Retina (tissue), 1 donor: ENCODE measurements at places on chromosomes 7 and 10.

DNA sequence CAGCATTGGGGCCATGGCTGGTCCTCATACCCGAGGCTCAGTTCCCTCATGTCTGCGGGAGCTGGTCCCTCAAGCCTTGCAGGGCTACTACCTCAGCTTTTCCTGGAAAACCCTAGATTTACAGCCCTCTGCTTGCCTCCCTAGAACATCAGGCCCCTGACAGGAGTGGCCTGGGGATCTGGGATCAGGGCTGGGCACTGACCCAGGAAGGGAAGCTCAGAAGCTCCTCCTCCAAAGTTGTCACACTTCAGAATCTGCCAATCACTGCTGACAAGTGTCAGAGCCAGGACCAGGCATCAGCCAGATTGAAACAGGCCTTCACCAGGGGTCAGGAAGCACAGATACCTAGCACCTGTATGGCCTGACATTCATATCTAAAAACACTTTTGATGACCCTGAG, 115.2 kb downstream of the GRID1 start:
- no peak for DNase-seq

GRCh38 chr10:124064676-124065075, 28.7 kb downstream of the CHST15 start:
- DNase-seq = no peak

- no peak for DNase-seq
Observed at GRCh38 chr7:79770063-79770462, 316.6 kb upstream of the MAGI2 start.

DNA sequence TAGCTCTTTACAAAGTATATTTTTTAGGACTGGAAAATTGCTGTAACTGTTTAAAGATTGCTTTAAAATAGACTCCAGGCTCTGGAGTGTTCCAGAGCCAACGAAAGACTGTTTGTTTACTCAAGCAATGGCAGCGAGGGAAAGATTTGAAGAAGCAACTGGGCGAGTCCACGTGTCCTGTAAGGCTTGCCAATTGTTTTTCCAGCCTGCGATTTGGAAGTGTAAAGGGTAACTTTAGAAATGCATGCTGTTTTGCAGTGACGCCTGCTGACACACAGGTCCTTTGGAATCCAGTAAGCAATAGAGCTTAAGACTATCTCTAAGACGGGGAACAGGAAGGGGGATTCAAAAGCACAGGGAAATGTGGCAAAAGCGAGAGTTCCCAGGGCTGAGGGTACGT, 55.8 kb downstream of the TACC2 start:
- DNase-seq = no peak

DNA sequence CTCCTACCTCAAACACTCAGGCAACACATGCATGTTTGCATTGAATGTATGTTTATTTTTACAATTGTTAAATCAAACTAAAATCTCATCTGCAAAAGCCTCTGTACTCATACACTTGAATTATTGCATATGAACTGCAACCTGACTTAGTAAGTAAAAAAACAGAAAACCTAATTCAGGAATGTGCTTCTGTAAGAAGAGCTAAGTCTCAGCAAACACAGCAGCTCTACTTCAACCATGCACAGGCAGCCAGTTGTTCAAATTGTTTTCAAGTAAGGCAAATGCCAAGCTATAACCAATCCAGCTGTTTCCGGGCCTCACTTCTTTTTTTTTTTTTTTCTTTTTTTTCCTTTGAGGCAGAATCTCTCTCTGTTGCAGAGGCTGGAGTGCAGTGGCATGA, 93.5 kb upstream of the MALRD1 start:
- DNase-seq = no peak

DNA sequence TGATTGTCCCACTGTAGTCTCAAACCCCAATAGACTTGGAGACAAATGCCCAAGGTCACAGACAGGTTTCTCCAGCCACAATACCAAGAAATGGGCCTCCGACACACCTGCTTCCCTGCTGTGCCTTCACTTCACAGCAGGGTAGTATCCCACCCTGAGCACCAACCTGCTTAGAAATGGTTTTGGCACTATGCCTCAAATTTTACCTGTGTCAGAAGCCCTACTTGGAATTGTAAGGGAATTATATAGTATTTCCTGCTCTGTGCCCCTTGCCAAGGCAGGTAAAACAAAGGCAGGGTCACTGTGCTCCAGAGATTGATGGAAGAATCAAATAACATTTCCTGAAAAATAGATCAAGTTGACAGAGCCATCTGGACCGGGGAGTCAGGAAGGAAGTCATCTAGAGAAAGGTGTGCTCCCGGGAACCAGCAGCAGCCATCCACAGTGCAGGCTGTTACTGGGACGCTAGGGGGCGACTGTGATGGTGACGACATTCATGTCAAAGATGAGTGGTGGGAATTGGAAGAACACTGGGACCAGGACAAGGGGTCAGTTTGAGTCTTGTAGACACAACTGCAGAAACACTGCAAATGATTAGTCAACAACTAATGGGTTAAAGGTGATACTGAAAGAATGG, 117.8 kb upstream of the AKR1E2 start:
- no peak for DNase-seq

GRCh38 chr7:19107081-19107355, 10.4 kb downstream of the TWIST1 start:
- DNase-seq = no peak

DNA sequence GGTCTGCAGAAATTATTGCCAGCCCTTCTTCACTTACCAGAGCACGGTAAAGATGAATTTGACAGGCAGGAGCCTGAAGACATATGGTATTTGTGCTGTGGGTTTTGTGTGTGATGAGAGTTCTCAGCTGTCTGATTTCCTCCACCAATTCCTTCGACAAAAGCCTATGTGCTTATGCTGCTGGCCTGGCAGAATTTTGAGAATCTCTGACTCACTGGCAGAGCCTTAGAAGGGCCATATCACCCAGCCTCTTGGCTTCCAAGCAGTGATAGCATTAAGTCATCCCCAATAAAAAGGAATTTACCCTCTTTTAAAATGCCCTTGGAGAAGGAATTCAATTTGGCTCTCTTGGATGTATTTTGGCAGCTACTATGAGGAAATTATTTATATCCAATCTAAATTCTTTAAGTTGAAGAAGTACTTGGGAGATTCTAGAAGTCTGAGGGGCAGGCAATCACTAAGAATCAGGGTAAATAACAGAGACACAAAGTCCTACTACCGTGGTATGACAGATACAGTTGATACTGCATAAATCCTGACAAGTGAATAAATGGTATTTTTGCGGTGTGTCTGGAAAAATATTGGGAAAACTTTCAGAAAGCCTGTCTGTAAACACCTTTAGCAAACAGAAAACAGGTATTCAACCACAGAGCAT, 68.6 kb upstream of the EFCAB10 start:
- no peak for DNase-seq

- DNase-seq = no peak
Observed at GRCh38 chr10:85152496-85152895, 824.1 kb downstream of the CCSER2 start.

DNA sequence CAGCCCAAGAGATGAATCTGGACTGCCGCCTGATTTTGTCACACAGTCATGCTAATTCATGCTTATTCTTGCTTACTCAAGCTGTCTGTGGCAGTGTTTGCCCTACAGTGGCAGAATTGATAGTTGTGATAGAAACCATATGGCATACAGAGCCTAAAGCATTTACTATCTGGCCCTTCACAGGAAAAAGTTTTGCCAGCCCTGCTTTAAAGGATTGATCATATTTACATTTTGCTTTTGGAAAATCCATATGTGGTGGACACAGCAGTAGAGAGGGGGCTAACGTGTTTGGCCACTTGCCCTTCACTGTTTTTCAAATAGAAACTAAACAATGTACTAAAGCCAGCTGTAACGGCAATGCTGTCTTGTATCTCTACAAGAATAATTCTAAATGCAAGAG, 974.0 kb upstream of the GHITM start:
- DNase-seq = peak; percentile 4

DNA sequence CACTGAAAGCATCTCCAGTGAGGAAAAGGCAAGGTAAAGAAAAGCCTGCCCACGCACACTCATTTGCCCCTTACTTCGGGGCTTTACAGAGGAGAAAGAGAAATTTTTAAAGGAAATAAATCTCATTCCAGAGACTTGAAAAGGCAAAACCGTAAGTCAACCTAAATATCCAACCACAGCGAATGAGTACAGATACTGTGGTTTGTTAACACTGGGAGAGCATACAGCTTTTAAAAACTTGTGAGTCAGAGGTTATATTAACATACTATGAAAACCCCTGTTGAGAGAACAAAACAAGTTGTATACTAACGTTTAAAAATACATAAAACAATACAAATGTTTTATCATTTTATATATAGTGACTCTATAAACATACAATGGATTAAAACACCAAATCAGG, 28.6 kb upstream of the ST7 start:
- no peak for DNase-seq

GRCh38 chr10:110207011-110207804, at the start of gene MXI1:
MXI1 (plus strand) TSS chr10:110207605; CDS start chr10:110207809, 204 bp downstream.
- peak; percentile 91 for DNase-seq

GRCh38 chr7:25250386-25250785, 22.1 kb upstream of the NPVF start:
- DNase-seq = no peak

GRCh38 chr10:12510501-12510941, 161.2 kb downstream of the CAMK1D start:
- no peak for DNase-seq

GRCh38 chr10:125985557-125986240, 89.3 kb downstream of the FANK1 start:
- DNase-seq = no peak

DNA sequence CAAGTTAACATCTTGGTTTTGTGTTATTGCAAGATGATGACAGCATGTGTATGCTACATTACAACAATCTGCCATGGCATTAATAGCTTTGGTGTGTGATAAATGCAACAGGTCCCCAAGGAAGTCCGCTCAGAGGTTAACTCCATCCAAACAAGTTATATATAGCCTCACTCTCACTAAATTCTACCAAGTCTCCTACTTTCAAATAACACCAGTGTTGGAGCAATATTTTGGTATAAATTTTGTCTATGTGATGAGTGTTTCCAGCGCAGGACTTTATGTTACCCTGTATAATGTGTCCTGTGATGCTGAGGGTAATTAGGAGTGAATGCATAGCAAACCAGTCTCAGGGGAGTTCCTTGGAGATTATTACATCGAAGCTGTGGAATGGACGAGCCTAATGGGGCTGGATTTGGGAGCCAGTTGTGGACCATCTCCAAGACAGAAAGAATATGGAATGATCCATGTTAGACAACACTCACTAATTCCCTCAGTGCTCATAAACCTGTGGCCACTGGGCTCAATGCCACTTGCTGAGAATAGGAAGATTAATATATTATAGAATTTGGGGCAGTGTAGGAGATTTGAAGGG, 127.6 kb upstream of the CXCL12 start:
- no peak for DNase-seq

- peak; percentile 36 for DNase-seq
Observed at GRCh38 chr7:102412548-102412947, 16.4 kb downstream of the PRKRIP1 start.

DNA sequence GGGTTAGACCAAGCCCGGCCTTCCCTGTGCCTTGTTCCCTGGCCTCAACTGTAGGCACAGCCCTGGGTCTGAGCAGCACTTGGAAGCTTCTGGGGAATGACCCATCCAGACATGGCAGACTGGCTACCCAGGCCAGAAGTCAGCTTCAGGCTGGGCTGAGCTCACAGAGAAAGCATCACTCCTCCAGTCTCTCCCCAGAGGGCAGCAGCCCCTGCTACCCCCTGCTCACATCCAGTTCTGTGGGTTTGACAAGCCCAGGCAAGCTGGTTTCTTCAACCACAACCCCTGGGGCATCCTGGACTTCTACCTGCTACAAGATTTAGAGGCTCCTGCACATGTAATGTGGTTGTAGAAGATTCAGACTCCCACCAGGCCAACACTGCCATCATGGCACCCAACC, 9.0 kb downstream of the C10orf71 start:
- DNase-seq = no peak

DNA sequence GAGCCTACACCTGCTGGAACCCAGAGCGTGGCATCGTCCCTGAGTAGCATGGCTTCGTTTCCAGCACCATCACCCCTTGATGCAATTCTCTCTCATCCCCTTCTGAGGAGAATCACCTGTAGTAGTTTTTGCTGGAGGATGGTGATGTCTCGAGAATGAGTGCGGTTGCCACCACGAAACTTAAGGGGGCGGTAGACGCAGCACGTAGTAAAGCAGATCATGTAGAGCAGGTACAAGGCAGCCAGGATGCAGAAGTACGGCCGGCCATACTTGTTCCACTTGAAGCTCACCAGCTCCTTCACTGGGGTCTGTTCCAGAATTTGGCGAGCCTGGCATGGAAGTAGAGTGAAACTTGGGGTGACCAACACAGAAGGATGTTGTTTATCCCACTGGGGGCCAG, 8.1 kb downstream of the TRPV5 start:
- no peak for DNase-seq

- DNase-seq = peak; percentile 69
Observed at GRCh38 chr10:69224862-69225657, 4.9 kb downstream of the HKDC1 start.

DNA sequence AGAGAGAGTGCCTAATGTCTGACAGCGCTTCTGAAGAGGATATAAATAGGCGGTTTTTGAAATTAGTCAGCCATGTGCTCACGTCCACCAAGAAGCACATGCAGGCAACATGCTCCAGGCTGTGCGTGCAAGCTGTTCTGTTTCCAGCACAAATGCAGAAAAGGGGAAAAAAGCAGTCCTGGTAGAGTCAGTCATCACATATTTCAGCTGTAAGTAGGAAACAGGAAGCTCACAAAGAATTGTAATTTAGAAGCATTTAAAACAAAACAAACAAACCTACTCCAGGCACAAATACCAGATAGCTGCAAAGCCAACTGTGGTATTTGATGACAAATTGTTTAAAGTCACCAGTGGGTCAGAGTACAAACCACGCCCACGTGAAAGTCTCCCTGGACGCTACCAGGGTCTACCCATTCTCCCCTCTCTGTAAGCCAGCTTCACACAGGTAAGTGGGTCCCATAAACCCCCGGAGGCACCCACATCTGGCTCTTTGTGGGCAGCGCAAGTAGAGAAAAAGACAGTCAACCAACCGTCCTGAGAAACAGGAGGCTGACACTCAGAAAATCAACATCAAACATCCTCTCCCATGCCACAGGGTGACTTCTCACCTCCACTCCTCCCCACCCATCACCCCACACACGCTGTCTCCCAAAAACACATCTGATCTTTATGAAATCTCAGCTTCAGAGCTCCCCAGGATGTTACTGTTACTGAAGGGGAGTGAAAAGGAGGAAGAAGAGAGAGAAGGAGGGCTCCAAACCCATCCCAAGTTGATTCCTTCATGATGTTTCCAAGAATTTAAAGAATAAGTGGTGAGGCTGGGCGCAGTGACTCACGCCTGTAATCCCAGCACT, 186.4 kb downstream of the FAM107B start:
- no peak for DNase-seq

GRCh38 chr7:78530351-78530750, 731.8 kb downstream of the PHTF2 start:
- DNase-seq = no peak

- no peak for DNase-seq
Observed at GRCh38 chr7:55325371-55325792, 39.8 kb upstream of the LANCL2 start.
